Amniotic stem cell (primary cell): ENCODE measurements at places on chromosomes 5 and 9.
A peak's percentile ranks its signal among the peaks of the same experiment; 100 is the strongest.

DNA sequence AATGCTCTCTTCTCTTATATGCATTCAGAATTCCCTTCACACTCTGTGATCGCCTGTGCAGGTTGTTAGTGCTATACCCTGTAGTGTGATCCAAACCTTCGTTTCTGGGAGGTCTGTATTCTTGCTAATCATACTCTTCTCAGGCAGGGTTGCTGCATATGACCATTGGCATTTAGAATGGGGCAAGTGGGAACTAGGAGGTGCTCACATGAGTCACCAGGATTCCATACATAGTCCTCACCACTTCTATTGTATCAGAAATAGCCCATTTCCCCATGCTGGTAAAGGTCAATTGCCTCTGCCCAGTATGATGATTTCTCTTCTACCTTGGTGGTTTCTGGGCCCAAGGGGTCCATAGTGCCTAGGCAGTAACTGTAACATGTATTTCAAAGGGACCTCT is 443.5 kb upstream of the CDH6 start:
- DNase-seq = no peak

DNA sequence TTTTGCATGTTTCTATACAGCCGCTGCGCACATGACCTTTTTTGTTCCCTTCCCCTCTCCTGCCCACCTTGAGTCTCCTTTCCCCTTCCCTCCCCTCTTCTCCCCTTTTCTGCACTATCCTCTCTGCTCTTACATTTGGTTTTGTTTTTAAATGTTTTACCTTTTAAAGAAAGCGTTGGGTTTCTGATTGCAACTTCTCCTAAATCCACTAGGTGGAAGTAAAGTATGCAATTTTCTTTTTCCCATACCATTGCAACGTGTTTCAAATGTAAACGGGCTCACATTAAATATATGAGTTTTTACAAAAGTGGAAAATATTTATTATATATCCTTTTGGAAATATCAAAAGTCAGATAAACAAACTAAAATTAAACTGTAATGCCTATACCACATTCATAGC is 500.9 kb downstream of the DIRAS2 start:
- peak; percentile 5 for DNase-seq

DNA sequence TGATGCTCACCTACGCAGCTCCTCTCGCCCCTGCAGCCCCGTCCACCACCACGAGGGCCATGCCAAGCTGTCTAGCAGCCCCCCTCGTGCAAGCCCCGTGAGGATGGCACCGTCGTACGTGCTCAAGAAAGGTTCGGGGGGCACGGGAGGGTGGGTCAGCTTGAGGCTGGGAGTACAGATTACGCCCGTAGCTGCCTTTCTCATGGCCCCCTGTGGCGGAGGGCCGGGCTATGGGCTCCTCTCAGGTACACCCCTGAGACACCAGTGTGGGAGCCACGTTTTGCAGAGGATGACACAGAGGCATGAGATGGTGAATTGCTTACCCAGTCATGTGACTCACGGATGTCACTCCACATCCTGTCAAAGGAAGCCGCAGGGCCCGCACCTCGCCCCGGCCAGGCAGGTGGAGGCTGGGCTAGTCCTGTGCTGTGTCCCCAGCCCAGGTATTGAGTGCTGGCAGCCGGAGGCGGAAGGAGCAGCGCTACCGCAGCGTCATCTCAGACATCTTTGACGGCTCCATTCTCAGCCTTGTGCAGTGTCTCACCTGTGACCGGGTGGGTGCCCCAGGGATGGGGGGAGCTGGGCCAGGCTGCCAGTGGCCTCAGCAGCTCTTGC is 33.7 kb downstream of the USP20 start:
- no peak for DNase-seq

GRCh38 chr5:5221724-5222123 is 81.6 kb downstream of the ADAMTS16 start:
- no peak for DNase-seq

DNA sequence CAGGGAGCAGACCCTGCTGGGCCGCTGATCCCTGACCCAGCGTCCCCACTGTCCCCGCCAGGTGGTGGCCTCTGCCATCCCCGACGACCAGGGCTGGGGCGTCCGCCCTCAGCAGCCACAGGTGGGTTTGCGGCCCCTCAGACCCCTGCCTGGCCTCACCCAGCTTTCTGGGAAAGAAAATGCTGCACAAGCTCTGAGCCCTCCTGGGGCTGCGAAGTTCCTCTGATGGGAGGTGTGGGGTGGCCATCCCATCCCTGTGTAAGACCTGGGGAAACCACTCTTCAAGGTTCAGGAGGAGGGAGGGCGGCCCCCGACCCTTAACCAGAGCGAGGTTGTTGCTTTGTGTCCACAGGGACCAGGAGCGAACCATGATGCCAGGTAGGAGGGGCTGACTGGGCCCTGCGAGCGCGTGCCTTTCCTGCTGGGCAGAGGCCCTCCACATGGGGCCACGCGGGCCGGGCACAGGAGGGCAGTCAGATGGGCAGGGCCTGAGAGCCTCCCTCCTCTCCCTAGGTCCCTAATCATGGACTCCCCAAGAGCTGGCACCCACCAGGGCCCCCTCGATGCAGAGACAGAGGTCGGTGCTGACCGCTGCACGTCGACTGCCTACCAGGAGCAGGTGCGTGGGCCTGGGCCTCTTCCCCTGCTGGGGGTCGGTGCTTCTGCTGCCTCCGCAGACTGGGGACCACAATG is 7.7 kb downstream of the NOXA1 start:
- no peak for DNase-seq

- no peak for DNase-seq
Observed at GRCh38 chr9:13524245-13524644, 244.8 kb upstream of the MPDZ start.

- no peak for DNase-seq
Observed at GRCh38 chr5:132487095-132487428, 3.5 kb downstream of the IRF1 start.

DNA sequence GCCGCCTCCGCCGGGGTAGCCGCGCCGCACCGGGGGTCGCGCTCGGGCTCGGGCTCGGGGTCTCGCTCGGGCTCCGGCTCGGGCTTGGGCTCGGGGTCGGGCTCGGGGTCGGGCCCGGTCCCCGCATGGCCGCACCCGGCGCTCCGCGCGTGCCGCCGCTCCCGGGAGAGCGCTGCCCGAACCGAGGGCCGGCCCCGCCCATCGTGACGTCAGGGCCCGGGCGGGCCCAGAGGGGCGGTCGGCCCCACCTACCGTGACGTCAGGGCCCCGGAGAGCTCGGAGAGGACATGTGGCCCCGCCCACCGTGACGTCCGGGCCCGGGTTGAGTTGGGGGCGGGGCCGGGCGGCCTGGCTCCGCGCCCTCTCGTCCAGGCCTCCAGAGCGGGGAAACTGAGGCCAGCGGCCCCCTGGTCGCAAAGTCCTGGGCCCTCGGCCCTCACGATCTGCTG is at the start of gene NSMF:
Gene NSMF (minus strand): TSS at position 183 of the 449 bp plus-strand sequence. CDS start 232 bp downstream, outside the sequence.
- DNase-seq = peak; percentile 76

- peak; percentile 66 for DNase-seq
Observed at GRCh38 chr9:121992571-121993212, 100.4 kb downstream of the TTLL11 start.

DNA sequence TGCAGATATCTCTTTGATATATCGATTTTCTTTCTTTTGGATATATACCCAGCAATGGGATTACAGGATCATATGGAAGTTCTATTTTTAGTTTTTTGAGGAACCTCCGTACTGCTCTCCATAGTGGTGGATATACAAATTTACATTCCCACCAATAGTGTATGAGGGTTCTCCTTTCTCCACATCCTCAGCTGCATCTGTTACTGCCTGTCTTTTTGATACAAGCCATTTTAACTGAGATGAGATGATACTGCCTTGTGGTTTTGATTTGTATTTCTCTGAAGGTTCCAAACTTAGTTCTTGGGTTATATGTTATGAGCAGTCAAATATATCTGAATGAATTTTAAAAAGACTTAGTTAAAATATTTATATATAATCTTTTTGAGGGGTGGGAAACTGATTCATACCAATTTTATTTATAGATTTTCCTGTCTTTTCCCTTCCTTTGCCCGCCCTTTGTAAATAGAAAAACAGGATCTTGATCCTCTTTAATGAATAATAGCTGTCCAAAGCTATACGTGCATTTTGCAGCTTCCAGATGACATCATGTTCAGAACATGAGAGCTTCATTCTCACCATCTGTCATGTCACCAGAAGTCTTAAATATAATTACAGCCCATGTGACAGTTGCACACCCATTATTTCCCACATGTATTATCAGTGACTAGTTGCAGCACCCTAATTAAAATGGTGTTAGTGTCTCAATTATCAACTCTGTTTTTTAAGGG is 6.2 kb upstream of the ARHGEF28 start:
- no peak for DNase-seq

DNA sequence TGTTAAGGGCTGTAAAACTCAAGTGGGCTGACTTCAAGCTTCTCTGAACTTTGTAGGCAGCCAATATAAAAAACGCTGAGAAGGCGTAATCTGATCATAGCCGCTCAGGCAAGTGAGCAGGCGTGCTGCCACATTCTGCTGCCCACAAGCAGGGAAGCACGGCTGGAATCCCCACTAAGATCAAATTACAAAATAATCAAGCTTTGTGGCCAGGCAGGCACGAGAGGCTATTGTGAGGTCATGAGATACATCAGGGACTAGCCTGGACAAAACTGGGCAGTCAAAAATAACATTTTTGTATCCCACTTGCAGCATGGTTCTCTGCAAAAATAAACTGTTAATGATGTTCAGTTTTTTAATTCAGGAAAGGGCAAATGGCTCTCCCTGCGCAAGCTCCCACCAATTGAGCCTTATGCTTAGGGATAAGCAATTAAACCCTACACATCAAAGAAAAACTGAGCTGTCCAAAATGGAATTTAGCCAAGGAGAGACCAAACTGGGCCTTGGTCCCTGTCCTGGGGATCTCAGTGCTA is 64.0 kb downstream of the POU5F2 start:
- peak; percentile 68 for DNase-seq

- DNase-seq = no peak
Observed at GRCh38 chr9:133784731-133785561, 46.8 kb upstream of the SARDH start.

- DNase-seq = peak; percentile 82
Observed at GRCh38 chr5:168268949-168269936, 22.2 kb upstream of the WWC1 start.

- no peak for DNase-seq
Observed at GRCh38 chr9:127022913-127023660, 99.3 kb downstream of the ANGPTL2 start.

DNA sequence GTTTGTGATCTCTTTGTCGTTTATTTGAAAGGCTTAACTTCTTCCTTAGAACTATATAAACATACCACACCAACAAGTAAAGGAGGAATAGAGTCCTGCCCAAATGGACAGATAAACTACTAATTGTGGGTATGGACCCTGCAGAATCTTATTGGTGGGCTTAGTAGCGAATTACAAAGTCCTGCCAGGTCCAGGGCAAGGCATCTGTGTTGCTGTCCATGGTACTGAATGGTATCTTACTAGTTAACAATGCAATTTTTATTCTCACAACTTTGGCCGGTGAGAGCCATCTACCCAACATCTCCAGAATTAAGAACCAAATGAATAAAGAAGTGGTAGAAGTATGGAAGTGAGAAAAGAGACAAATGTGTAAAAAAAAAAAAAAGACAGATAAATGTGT is 1782.4 kb upstream of the WWC1 start:
- no peak for DNase-seq

DNA sequence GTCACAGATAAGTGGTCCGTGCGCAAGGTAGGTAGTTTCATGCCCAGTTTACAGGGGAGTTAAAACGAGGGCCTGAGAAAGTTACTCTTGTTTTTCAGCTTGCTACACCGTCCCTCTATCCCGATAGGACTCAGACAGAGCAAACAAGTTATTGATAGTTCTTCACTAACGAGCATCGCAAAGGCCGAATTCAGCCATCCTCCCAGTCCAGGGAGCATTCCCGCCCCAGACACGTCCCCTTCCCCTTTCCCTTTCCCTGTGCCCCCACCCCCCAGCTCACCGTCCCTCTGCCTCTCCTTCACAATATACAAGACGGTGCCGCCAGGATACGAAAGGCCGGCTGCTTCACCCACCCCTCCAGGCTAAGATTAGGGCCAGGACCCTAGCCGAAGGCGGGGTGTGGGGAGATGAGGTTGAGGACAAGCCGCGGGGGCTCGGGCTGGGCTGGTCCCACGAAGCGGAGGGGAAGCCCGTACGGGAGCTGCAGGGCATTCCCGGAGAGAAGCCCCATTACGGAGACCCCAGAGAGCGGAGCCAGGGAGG is 599 bp downstream of the KIAA1191 start:
- DNase-seq = no peak

DNA sequence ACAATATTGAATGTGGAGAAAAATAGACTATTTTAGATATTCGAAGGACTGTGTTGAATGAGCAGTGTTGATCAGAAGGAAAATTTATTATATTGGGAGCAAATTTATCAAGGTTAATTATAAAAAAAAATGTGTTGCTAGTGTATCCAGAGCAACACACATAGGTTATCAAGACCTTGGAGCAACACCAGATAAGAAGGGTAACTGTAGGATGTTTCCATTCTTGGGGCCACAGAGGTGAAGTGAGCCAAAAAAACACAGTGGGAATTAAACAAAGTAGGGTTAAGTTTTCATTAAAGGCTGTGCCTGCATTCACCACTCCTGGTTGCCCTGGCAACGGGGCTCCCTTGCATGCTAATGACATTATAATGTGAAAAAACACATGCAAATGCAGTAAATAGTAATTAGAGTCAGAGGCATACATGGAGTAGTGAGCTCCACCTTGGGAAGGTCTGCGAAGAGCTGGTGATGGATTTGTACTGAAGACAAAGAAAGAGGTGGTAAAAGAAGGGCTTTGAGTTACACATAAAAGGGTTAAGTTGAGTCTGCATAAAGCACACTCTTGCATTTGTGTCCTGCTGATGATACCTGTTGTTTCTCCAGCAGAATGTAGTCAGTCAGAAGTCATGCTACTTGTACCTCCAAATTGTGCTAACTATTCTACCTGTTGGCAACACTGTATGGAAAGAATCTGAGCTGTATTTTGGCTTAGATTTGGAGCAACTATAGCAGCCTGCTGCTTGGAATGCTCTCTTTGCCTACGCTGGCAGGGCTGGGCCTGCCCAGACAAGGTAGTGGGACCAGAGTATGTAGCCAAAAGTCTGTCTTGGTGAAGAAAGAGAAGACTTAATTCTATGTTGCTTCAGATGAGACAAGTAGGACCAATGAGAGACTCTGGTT is 59.6 kb downstream of the ATG10 start:
- no peak for DNase-seq

DNA sequence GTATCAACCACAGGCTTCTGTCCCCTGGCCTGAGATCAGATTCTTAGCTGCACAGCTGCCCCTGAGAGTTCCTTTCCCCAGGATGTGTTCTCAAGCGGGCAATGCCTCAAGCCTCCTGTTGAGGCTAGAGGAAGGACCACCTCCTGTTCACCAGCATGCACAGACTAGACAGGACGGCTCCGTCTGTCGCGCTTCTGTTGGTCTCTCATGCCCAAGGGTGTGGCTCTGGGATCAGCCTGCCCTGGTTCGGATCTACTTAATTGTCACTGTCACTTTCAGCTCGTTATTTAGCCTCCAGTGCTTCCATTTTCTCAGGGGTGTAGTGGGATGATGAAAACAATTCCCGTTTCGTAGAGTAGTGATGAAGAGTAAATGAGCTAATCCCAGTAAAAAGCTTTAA is 103.1 kb downstream of the KCNIP1 start:
- no peak for DNase-seq
